ENCODE measurements at places on chromosomes 3 and 15. TPM values are rescaled to one million over a fixed set of nuclear protein-coding genes. Genes with fewer than 3 reads are reported as not detected.

The IQCH gene
- 2.6 TPM for total RNA-seq

The CYP19A1 gene
- total RNA-seq, result not detected

The SCAMP5 gene
- total RNA-seq, result 0.31 TPM

The ZNF774 gene
- total RNA-seq, result 1.9 TPM

The CLDN16 gene
- total RNA-seq, result not detected

All from foreskin keratinocyte (primary cell).